ENCODE measurements at places on chromosomes 7 and 10.

GRCh38 chr10:14583252-14583651, 191.4 kb downstream of the FAM107B start:
- DNase-seq, result no peak

- no peak for DNase-seq
Observed at GRCh38 chr7:10918093-10918590, 55.5 kb upstream of the PHF14 start.

- no peak for DNase-seq
Observed at GRCh38 chr10:128971374-128972035, 495.5 kb upstream of the MGMT start.

- DNase-seq, result no peak
Observed at GRCh38 chr10:131975003-131975402, 6.7 kb downstream of the BNIP3 start.

GRCh38 chr7:45031829-45032228, 31.8 kb downstream of the CCM2 start:
- peak; percentile 48 for DNase-seq

GRCh38 chr7:98724591-98724990, 107.5 kb downstream of the NPTX2 start:
- DNase-seq, result no peak
